ENCODE measurements at places on chromosomes 11 and 22.

- DNase-seq = no peak
Measured at GRCh38 chr11:104836691-104837090, 61.6 kb downstream of the CASP12 start.

DNA sequence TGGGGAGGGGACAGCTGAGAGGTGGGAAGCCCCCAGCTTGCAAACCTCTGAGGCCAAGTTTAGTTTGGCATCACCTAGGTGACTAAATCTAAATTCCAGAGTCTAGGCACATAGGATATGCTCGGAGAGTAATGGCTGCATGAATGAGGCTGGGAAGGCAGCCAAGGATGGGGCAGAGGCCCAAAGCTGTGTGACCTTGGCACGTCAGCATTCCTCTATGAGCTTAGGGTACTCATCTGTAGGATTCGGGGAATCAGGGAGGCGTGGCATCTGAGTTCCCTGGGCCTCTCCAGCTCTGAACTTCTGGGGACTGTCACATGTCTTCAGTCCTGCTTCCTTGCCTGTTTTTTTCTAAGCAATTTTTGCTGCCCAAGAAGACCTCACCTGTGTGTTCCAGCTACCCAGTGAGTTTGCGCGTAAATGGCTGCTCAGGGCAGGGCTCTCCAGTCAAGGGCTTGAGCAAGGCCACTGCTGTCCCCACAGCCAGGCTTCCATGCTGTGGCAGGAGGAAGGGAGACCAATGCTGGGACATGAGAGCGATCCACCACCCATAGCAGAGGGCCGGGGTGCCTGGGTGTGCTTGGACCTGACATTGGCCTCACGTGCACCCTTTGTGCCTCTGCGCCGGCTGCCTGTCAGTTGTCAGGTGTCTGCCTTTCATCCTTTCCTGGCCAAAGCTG is 13.9 kb downstream of the DAGLA start:
- DNase-seq = peak; percentile 53

- no peak for DNase-seq
Measured at GRCh38 chr11:27277843-27278242, 85.2 kb downstream of the CCDC34 start.

DNA sequence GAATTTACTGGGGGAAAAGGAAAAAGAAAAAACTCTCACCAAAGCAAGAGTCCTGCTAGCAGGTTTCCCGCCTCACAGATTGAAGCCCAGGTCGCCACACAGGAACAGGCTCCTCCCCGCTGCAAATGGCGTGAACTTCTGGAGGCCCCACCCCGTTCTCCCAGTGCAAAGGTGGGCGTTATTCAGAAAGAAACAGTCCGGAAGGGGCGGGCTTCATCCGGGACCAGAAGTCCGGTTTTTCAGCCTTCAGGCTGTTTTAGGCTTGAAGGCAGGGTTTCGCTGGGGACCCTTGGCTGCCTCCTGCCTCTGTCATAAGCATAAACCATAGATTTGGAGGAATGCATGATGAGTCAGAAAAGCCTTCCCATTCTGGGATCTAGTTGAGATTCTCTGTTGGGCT is 148.3 kb upstream of the POU2AF2 start:
- peak; percentile 75 for DNase-seq

DNA sequence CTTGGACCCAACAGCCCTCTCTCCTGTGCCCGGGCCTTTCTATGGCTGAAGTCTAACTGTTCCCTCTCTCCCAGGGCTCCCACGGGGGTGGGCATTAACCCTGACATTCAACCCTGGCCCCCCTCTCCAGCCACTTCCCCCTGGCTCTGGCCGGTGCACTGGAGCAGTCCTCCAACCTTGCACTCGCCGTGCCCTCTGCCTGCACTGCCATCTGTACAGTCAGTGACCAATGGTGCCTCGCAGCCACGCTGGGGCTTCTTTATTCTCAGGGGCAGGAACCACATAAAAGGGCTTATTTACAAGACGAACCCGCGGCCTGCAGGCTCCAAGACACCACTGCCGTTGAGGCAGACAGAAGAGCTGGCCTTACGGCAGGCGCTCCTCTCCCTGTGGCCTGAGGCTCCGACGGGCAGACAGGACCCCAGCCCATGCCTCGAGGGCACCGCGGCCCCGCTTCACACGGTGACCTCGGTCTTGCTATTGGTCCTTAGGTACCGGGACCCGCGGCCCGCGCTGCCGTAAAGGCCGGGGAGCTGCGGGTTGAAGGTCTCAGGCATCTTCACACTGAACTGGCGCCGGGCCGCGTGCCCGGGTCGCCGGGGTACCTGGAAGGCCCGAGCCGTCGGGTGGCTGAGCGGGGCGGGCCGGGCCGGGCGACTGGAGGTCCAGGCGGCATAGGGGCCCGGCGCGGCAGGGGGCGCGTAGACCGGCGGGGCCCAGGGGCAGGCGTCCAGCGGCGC is 5.4 kb downstream of the SHISA8 start:
- no peak for DNase-seq

- no peak for DNase-seq
Measured at GRCh38 chr11:127943763-127944162, 643.6 kb downstream of the ETS1 start.

DNA sequence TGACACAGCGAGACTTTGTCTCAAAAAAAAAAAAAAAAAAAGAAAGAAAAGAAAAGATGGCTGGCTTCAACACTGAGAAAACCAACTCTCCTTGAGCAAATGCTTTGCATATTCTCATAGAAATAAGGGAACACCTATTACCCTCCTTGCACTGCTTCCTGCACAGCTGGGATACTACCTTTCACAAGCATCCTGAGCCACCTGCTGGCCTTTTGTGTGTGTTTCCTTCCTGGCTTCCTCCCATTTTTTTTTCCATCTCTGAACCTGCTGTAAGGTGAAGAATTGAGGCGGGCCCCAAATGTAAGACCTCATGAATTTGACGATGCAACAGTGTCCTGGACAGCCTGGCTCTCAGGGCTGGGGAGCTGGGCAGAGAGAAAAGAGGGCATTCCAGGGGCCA is 1.9 kb upstream of the RFPL3 start:
- no peak for DNase-seq

DNA sequence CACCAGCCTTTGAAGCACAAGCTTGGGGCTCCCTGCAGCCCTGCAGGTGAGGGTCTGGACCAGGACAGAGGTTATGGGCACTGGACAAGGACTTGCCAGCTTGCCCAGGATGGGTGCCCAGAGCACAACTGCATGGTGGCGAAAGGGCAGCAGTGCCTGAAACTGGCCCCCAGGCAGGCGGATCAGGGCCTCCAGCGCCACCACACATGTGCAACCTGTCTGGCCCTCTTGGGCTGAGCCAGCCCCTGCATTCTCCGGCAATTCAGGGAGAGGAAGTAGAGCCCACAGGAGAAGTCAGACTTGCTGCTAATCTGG is 18.8 kb downstream of the MB start:
- DNase-seq = no peak

GRCh38 chr11:111456859-111457730 is 55.1 kb downstream of the BTG4 start:
- DNase-seq = no peak

DNA sequence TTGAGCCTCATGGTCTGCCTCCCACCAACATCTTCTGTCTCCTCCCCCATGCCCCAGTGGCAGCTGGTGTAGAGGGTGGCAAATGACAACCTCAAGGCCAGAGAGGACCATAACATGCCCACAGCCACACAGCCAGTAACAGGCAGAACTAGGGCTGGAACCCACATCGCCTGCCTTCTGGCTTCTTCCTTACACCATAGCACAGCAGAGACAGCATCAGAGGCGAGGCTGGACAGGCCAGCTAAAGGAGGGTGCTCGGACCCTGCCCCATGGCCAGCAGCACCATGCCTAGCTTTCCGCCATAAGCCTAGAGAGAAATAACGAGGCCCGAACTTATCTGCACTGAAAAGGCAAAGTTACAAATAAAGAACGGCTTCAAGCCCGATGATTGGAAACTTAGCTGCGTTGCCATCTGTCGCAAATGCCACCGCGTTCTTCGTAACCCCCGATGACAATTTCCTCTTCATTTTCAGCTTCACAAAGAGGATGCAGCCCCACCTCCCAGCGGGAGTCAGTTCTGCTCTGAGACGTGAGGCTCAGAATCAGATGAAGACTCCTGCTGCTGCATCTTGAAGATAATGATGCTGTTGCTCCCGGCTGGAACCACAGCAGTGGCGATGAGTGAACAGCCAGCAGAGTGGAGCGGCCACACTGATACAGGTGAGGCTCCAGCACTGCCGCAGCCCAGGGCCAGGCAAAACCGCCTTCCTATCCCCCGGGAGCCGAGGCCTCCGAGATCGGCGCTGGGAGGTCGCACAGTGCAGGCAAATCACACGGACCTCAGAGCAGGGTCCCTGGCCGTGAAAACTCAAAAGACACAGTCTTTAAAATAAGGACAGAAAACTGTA is 73.8 kb upstream of the RTL6 start:
- DNase-seq = no peak

DNA sequence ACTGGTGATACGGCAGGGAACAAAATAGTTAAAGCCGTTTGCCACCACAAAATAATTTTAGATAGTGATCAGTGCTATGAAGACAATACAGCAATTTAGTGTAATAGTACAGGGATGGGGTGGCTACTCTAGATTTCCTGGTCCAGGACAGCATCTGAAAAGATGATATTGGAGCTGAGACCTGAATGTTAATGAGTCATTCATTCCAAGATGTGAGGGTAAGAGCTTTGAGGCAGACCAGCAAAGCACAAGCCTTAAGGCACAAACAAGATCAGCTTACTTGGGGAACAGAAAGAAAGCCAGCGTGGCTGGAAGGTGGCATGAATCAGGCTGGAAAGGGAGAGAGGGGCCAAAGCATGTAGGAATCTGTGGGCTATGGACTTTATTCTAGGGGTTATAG is 132.3 kb downstream of the TRIM44 start:
- peak; percentile 50 for DNase-seq

DNA sequence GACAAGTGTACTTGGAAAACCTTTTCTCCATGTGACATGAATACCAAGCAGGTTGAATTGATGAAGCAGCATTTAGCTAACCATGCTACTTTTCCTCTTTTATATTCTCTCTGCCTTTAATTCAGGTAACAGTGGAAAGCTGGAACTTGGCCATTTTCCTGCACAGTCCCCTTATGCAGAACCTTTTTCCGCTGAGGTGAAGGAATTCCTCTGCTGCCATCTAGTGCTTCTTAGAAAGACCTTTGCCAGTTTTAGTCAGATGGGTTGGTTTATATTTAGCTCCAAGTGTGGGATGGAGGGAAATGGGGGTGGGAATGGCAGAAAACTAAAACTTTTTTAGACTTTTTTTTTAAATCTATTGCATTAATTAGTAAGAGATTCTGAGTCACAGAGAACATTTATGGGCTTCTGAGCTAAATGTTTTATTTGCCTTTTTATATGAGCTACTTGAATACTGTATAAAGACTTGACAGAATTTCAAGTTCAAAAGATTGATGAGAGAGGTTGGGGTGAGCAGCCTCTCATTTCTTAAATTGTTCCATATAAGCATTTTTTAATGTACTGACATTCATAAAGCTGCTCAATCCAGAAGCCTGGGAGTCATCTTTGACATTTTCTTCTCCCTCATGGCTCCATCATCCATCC is 153.9 kb upstream of the ZC3H12C start:
- peak; percentile 86 for DNase-seq

GRCh38 chr11:65107078-65107477 is 4.6 kb upstream of the TM7SF2 start:
- DNase-seq = no peak

GRCh38 chr11:44938066-44938691 is 12.5 kb downstream of the TP53I11 start:
- DNase-seq = no peak

DNA sequence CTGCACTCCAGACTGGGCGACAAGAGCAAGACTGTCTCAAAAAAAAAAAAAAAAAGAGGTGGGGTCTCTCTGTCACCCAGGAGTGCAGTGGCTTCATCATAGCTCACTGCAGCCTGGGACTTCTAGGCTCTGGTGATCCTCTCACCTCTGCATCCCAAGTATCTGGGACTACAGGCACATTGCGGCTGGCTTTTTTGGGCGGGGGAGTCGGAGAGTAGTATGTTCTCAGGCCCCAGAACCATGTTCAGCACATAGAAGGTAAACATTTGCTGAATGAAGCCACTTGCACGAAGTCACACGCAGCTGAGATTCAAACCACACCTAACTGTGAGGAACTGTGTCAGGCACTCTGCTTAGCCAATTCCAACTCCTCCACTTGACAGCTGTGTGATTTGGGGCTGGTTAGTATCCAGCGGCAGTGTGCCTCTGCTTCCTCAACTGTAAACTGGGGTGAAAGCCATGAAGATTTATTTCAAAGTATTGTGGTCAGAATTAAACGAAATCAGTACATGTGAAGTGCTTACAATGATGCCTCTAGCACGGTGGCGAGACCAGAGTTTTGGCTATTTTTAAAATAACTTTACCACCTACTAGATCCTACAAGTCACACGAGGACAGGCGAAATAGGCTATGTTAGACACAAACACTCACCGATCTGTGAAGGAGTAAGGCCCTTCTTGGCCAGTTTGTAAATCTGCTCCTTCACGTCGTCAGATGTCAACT is 789 bp downstream of the RPS13 start:
- DNase-seq = peak; percentile 47

GRCh38 chr11:68584097-68584496 is 100.2 kb upstream of the GAL start:
- DNase-seq = peak; percentile 21

GRCh38 chr22:41305646-41306045 is 4.3 kb downstream of the ZC3H7B start:
- DNase-seq = peak; percentile 86

GRCh38 chr11:126054408-126054807 is 8.3 kb downstream of the CDON start:
- no peak for DNase-seq

GRCh38 chr11:125624756-125625213 is at the start of gene CHEK1:
CHEK1 (plus strand) TSS chr11:125625163; CDS start chr11:125626769, 1,606 bp downstream.
- DNase-seq = no peak

GRCh38 chr11:34055218-34056000 is 3.9 kb downstream of the CAPRIN1 start:
- no peak for DNase-seq

GRCh38 chr22:35308480-35309021 is 8.9 kb downstream of the TOM1 start:
- DNase-seq = no peak

DNA sequence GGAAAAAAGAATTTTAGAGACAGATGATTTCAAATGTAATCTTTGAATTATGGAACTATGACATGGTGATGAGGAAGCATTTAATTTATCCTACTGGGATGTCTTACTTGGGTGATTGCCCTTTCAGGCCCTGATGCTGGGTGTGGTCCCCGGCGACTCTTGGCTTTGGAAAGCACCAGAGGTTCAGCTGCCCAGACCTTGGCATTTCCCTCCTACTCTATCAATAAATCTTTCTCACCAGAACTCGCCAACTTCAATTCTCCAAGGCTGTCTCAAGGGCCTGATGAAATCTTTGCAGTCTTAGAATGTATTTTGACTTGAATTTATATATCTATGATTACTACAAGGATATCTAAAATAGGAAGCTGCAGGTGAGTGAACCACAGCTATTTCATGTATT is 18.5 kb upstream of the OR4D5 start:
- no peak for DNase-seq

Data from amniotic epithelial cell (primary cell).